ENCODE measurements at places on chromosomes 5 and 9.

DNA sequence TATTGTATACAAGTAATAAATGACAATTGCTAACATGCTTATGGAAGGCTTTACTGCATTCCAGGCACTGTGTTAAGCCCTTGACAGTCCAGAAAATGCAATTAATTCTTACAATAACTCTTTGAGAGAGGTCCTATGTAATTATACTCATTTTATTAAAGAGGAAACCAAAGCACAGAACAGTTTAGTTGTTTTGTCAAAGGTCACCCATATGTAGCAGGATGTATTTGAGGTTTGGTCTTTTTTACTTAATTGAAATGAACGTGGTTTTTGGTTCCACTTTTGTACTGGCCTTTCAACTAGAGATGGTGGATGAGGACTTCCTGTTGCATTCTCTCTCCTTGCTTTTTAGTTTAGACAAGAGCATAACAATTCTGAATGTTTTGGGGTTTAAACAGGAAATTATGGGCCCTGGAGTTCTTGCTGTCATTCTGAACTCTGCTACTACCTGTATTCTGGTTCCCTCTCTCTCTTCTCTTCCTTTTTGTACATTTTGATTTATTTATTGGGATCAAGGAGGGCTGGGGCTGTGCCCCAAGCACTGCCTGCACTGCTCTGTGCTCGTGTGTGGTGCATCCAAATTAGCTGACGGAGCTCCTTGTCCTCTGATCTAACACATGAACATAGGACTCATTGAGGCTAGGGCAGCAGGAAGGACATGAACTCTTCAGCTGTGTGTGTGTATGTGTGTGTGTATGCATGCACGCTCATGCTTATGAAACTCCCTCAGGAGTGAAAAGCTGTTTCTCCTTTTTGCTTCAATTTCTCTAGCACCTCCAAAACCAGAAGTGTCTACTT lies 47.4 kb downstream of the SLC28A3 start:
- DNase-seq: no peak

- no peak for DNase-seq
Measured at GRCh38 chr5:145130996-145131395, 704.1 kb downstream of the PRELID2 start.

- no peak for DNase-seq
Measured at GRCh38 chr5:93580063-93580926, 724 bp downstream of the NR2F1-AS1 start.

- no peak for DNase-seq
Measured at GRCh38 chr9:21110708-21111576, 30.7 kb downstream of the IFNW1 start.

GRCh38 chr5:113115061-113115460 lies 138.5 kb downstream of the DCP2 start:
- no peak for DNase-seq
